ENCODE measurements at places on chromosomes 16 and 17. TPM values are rescaled to one million over a fixed set of nuclear protein-coding genes. Genes with fewer than 3 reads are reported as not detected.

The SLFN13 gene
- total RNA-seq, result 0.96 TPM

- no peak for DNase-seq
- H3K36me3 ChIP-seq, result no peaks in the 10 kb centered on the region
- no peak overlapping the region for H3K4me3 ChIP-seq
- no peaks in the 10 kb centered on the region for H3K4me1 ChIP-seq
- H3K27me3 ChIP-seq, result no peaks in the 10 kb centered on the region
- H3K27ac ChIP-seq, result no peak overlapping the region
Observed at GRCh38 chr17:6796017-6796886, 20.2 kb downstream of the FBXO39 start.

The NOG gene
- total RNA-seq, result not detected

DNA sequence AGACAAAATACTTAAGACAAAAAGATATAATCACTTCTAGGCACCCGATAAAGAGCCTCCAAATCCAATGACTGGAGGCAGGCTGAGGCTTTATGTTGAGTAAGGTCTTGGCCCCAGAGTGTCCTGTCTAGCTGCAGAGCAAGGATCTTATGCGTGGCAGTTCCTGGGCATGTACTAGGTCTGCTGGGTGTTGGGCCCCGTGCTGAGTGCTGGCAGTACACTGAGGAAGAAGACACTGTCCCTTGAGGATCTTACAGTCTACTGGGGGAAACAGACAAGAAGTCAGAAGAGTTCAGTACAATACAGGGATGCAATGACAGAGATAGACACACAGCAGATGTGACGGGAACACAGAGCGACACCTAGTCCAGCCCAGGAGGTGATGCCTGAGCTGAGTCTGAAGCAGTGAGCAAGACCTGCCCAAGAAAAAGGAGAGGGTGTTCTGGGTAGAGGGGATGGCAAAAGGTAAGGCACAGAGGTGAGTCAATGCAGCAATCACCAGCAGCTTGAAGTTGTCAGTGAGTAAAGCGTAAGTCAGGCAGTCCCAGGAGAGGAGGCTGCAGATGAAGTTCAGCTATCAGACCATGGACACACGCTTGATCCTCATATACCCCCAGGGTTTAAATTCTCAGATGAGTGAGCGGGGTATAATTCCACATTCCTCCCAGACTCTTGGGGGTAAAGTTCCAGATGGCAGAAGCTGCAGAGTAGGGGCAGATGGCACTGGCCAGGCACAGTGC lies 18.1 kb downstream of the MAP3K14 start:
- no peaks in the 10 kb centered on the region for H3K36me3 ChIP-seq
- peak overlapping the region; percentile 82 for H3K4me3 ChIP-seq
- H3K27ac ChIP-seq, result peak overlapping the region; percentile 97
- no peak for DNase-seq
- peaks cover 7% of the 10 kb centered on the region for H3K27me3 ChIP-seq

The MEIOC gene
- total RNA-seq, result not detected

- peaks cover 50% of the 10 kb centered on the region for H3K4me1 ChIP-seq
- peak overlapping the region; percentile 80 for H3K27ac ChIP-seq
- peak; percentile 67 for DNase-seq
- peak overlapping the region; percentile 46 for H3K4me3 ChIP-seq
- H3K27me3 ChIP-seq, result peaks cover 27% of the 10 kb centered on the region
Observed at GRCh38 chr16:49524216-49524946, 150.8 kb downstream of the C16orf78 start.

DNA sequence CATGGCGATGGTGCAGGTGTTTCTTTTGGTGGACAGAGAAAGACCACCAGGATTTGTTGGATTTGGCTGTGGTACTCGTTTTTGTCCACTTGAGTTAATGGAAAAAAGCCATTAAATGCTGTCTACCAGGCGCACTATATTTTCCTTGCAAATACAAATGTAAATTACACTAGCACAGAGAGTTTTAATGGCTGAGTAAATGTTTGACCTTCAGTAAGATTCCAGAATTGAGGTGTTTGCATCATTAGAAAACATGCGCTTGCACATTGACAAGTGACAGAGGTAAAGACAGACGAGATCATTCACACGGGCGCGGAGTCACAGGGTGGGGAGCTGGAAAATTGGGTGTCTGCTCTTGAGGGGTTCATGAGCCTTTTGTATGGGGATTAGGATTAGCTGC lies 53.5 kb upstream of the AKTIP start:
- H3K4me3 ChIP-seq, result no peak overlapping the region
- peaks cover 8% of the 10 kb centered on the region for H3K27me3 ChIP-seq
- DNase-seq, result no peak
- H3K27ac ChIP-seq, result no peak overlapping the region
- peaks cover 1% of the 10 kb centered on the region for H3K4me1 ChIP-seq
- H3K36me3 ChIP-seq, result no peaks in the 10 kb centered on the region

The CEP295NL gene
- 6.4 TPM for total RNA-seq

GRCh38 chr16:85365120-85365519 lies 248.0 kb upstream of the GSE1 start:
- peaks cover 3% of the 10 kb centered on the region for H3K36me3 ChIP-seq
- peaks cover 7% of the 10 kb centered on the region for H3K27me3 ChIP-seq
- no peak overlapping the region for H3K4me3 ChIP-seq

The FLYWCH1 gene
- 77.1 TPM for total RNA-seq

The CCDC154 gene
- total RNA-seq, result 4.2 TPM

DNA sequence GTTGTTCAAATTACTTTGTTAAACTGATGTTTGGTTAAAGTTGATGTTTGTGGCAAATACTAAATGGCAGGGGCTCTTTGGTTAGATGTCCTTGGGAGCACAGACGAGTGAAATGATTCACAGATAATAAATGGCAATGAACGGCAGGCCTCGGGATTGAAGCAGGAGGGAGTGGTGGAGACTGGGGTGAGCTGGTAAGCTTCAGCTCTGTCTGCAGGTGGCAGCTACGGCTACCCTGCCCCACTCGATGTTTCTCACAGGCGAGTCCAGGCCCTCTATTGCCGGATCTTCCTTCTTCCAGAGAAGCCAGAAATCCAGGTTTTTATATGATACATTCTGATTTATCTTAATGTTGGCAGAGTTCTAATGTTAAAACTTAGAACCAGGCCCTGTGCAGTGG lies 144.8 kb upstream of the CACNG5 start:
- H3K27me3 ChIP-seq, result peaks cover 4% of the 10 kb centered on the region
- no peak overlapping the region for H3K4me3 ChIP-seq
- no peaks in the 10 kb centered on the region for H3K36me3 ChIP-seq
- H3K27ac ChIP-seq, result no peak overlapping the region
